ENCODE measurements at places on chromosomes 5 and 9.
A peak's percentile ranks its signal among the peaks of the same experiment; 100 is the strongest.

DNA sequence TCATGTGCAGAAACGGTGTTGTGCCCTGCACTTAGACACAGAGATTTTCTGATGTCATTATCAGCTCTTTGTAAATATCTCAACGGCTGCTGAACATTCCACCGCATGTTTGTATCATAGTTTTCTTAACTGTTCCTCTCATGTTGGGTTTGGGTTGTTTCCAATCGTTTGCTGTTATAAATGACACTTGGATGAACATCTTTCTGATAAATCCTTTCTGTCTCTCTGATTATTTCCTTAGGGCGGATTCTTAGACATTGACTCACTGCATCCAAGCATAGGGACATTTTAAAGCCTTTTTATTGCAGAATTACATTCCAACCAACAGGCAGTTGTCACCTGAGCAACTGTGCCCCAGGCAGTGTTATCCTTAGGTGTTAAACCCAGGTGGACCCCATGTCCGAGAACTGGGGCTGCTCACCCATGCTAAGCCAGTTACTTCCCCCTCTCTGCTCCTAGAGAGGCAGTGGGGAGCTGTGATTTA lies 28.5 kb downstream of the COL5A1 start:
- H3K4me1 ChIP-seq, result no peaks in the 10 kb centered on the region

DNA sequence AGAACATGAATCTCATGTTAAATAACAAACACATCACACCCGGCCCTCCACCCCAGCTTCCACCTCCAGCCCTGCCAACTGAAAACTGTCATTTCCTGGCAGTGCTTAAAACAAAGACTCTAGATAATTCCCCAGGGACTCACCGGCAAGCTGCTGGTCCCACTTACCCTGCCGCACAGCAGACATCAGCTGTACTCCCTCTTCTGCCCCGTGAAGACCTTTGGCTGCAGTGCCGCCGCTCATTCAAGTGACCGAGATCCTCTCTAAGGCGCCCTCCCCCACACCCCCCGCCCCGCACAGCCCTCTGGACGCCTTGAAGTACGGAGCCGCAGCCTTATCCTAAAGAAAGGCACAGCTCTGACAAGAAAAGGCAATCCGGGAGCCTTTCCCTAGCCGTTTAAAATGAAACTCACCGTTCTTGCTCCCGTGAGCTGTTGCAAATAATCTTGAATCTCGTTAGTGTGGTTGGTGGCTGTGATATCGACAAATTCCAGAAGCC lies 434 bp downstream of the GLRX start:
- H3K27me3 ChIP-seq, result no peaks in the 10 kb centered on the region
- peak overlapping the region; percentile 90 for H3K27ac ChIP-seq
- DNase-seq, result peak; percentile 46
- peaks cover 65% of the 10 kb centered on the region for H3K4me1 ChIP-seq
- H3K36me3 ChIP-seq, result no peaks in the 10 kb centered on the region

- DNase-seq, result no peak
- H3K36me3 ChIP-seq, result no peaks in the 10 kb centered on the region
- no peak overlapping the region for H3K27ac ChIP-seq
- H3K4me1 ChIP-seq, result no peaks in the 10 kb centered on the region
These were observed 80.9 kb downstream of the ADAMTS16 start for GRCh38 chr5:5220901-5221631.

DNA sequence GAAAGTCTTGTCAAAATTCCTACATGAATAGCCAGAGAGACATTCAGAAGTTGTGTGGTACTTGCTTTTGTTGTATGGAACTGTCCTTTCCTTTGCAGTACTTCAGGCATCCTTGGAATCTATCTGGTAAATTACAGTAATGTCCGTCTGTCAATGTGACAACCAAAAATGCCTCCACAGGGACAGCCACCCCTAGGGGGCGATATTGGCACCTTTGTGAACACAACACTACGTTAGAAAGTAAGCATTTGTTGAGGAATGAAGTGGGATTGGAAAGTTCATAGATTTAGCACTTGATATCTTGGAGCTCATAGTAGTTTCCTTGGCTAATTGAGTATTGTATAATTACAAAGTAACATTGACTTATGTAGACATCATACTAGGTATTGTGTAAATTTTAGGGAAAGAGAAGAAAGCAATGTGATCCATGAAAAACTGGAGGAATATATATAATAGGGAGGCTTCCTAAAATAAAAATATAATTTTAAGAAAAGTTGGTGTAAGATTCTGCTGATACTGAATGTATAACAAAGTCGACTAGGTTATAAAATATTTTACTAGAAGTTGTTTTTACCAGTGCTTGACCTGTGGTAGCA lies 32.7 kb downstream of the TMEFF1 start:
- H3K4me1 ChIP-seq, result no peaks in the 10 kb centered on the region
- H3K27ac ChIP-seq, result no peak overlapping the region
- H3K27me3 ChIP-seq, result peaks cover 2% of the 10 kb centered on the region
- peaks cover 1% of the 10 kb centered on the region for H3K36me3 ChIP-seq

DNA sequence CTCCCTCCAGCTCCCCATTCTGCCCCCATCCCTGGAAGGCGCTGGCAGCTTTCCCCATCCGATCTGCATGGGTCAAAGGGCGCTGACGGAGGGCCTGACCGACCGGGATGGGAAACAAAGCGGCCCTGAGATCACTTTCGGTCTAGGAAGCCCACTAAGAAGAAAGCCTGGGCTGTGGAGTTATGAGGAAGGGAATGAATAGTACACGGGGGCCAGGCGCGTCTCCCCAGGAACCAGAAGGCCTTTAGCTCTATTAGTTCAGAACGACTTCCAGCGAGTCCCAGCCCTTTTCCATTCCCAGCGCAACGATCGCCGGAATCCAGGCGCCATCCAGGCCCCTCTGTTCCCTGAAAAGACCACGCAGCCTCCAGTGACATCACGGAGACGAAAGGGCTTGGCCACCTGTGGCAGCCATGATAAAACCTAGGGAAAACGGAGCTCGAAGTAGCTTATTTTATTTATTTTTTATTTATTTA lies 70.1 kb upstream of the CCDC180 start:
- peaks cover 16% of the 10 kb centered on the region for H3K4me1 ChIP-seq
- H3K36me3 ChIP-seq, result no peaks in the 10 kb centered on the region
- DNase-seq, result no peak
- no peaks in the 10 kb centered on the region for H3K27me3 ChIP-seq
- H3K27ac ChIP-seq, result peak overlapping the region; percentile 54

GRCh38 chr5:38295751-38296150 lies 37.4 kb downstream of the EGFLAM start:
- peaks cover 4% of the 10 kb centered on the region for H3K27me3 ChIP-seq
- DNase-seq, result no peak
- H3K4me3 ChIP-seq, result no peak overlapping the region

GRCh38 chr5:52491071-52491787 lies 296.5 kb upstream of the ITGA1 start:
- no peak overlapping the region for H3K4me3 ChIP-seq
- no peaks in the 10 kb centered on the region for H3K4me1 ChIP-seq
- no peaks in the 10 kb centered on the region for H3K27me3 ChIP-seq
- no peak for DNase-seq
- no peak overlapping the region for H3K27ac ChIP-seq

GRCh38 chr5:81837667-81838306 lies 86.9 kb upstream of the SSBP2 start:
- H3K36me3 ChIP-seq, result no peaks in the 10 kb centered on the region
- peaks cover 5% of the 10 kb centered on the region for H3K4me1 ChIP-seq
- no peaks in the 10 kb centered on the region for H3K27me3 ChIP-seq
- no peak overlapping the region for H3K4me3 ChIP-seq
- no peak overlapping the region for H3K27ac ChIP-seq
- DNase-seq, result no peak

GRCh38 chr5:100175346-100175745 lies 359.8 kb upstream of the FAM174A start:
- no peak overlapping the region for H3K27ac ChIP-seq
- no peaks in the 10 kb centered on the region for H3K36me3 ChIP-seq
- no peak for DNase-seq

- peak overlapping the region; percentile 99 for H3K27ac ChIP-seq
- peaks cover 45% of the 10 kb centered on the region for H3K36me3 ChIP-seq
- H3K27me3 ChIP-seq, result no peaks in the 10 kb centered on the region
- DNase-seq, result peak; percentile 95
- H3K4me3 ChIP-seq, result peak overlapping the region; percentile 87
- H3K4me1 ChIP-seq, result peaks cover 89% of the 10 kb centered on the region
These were observed 6.1 kb downstream of the SUSD3 start for GRCh38 chr9:93064392-93065134.

All from activated CD4-positive, alpha-beta memory T cell treated with anti-CD3 and anti-CD28 coated beads for 36 hours (primary cell).